ENCODE measurements at places on chromosomes 7 and 10.
A peak's percentile ranks its signal among the peaks of the same experiment; 100 is the strongest.

GRCh38 chr10:33900596-33900995, 566.1 kb upstream of the NRP1 start:
- DNase-seq = no peak

DNA sequence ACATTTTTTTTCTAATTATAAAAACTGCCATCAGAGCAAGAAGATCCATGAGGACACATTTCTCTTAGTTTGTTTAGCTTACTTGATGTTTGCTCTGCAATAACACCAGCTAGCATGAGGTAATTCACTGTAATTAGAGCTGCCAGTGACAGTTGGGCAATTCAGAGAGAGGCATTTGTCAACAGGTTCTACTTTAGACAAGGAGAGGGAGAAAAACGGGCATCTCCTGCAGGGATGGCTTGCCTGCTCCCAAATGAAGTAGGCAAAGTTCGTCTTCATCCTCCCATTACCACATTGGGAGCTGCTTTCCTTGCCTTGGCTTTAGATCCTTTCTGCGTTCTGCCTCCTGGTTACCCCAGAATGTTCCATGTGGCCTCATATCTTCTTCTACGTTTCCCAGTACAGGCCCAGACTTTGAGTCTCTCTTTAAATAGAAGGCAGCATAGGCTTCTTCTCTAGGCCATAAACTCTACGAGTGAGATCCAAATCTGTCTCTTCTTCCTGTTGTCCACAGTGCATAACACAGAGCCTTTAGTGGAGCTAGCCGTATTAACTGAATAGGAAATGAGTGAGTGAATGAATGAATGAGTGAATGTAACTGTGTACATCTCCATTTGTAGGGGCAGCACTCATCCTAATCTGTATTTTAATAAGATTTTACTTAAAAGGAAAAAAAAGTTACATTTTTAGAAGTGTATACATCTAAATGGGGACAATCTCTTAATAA, 21.2 kb downstream of the ASB15 start:
- no peak for DNase-seq

- no peak for DNase-seq
These were observed 76.7 kb upstream of the EN2 start for GRCh38 chr7:155380976-155381851.

- no peak for DNase-seq
These were observed 82.6 kb downstream of the KCNMA1 start for GRCh38 chr10:77554996-77555397.

DNA sequence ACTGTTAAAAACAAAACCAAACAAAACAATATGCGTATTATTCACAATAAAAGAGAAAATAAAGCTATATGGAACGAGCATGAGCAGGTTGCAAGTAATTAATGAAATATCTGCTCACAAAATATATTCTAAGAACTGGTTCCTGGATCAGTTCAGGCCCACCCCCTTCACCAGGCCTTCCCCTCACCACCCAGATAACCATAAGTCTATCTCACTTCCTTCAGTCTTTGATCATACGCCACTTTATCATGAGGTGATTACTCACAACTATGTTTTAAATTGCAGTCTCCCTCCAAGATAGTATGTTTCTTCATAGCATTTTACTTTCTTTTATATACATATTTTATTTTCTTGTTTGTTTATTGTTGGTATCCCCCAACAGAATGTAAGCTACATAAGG, 263.1 kb upstream of the HGF start:
- DNase-seq = no peak

DNA sequence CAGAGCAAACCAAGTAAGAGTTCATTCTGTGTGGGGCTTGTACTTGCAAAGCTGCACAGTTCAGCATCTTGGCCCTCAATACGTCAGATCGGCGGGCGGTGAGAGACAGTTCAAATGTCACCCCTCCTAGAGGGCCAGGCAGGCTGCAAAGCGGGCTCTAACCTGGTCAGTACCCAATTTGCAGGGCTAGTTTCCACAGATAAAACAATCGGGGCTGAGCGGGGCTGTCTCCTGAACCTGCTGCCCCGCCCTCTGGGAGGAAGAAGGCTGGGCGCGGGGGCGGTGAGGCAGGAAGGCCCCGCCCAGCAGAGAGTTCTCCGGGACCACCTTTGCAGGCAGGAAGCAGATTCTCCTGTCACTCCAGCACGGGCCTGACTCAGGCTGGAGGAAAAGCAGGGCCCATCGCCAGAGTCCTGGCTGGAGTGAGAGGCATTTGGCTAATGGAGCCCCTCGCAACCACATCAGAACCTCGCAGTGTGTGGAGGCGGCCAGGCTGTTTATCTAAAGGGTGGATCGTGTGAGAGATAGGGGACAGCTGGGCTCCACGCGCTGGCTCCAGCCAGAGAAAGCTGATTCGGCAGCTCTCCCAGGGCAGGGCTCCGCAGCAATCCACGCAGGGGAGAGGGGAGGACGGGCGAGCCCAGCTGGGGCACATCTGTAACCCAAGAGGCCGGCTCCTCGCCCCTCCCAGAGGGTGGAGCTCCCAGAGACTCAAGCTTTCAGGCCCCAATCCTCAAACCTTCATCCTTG, 83.1 kb downstream of the SH3PXD2A start:
- DNase-seq = peak; percentile 58

DNA sequence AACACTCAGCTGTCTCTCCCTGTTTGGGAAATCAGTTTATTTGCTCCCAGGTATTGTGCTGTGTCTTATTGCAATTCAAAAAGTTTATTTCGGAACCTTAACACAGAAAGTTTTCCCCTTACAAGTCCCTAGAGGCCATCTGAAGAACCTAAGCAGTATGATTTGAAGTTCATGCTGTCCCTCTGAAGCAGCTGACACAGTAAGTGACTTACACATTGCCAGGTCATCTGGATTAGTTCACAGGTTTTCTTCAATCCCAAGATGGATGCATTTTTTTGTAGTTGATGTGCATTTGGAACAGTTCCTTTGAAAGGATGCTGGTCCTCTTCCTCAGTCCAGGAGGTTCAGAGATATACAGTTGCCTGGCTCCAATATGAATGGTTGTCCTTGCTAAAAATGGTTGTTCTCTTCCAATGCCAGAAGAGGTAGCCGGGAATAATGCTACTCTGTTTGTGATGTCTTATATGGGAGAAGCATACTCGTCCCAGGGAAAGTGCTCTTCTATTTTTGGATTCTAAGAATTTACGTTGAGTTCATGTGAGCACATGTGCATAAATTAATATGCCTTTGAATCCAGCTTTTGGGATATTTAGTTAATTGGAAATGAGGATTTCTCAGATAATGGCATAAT, 183.5 kb upstream of the PHYHIPL start:
- DNase-seq = no peak

DNA sequence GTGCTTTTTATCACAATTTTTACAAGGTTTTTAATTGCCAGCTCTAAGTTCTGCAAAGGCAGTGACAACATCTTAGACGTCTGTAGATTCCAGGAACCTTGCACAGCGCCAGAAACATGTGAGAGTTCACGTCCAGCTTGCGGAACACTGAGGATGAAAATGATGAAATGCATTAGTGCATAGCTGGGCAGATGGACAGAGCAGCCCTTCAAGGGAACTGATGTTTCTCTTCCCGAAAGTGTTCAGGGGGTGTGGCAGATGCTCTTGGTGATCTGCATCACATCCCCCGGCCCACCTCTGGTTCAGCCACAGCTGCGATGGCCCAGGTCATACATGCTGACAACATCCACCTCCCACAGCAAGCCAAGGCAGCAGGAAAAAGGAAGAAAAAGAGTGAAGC, 40.9 kb downstream of the ITIH5 start:
- no peak for DNase-seq

- no peak for DNase-seq
These were observed 36.4 kb upstream of the MXI1 start for GRCh38 chr10:110171032-110171431.

DNA sequence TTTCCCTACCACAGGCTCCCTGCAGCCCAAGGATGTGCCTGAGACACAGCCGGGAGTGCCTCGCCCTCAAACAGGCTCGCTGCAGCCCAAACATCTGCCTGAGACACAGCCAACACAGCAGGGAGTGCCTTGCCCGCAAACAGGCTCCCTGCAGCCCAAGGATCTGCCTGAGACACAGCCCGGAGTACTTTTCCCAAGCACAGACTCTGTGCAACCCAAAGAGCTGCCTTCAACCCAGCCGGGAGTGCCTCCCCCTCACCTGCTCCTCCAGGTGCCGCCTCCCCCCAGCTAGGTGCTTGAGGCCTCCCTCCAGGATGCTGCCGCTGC, 42.9 kb downstream of the ANTXRL start:
- no peak for DNase-seq

DNA sequence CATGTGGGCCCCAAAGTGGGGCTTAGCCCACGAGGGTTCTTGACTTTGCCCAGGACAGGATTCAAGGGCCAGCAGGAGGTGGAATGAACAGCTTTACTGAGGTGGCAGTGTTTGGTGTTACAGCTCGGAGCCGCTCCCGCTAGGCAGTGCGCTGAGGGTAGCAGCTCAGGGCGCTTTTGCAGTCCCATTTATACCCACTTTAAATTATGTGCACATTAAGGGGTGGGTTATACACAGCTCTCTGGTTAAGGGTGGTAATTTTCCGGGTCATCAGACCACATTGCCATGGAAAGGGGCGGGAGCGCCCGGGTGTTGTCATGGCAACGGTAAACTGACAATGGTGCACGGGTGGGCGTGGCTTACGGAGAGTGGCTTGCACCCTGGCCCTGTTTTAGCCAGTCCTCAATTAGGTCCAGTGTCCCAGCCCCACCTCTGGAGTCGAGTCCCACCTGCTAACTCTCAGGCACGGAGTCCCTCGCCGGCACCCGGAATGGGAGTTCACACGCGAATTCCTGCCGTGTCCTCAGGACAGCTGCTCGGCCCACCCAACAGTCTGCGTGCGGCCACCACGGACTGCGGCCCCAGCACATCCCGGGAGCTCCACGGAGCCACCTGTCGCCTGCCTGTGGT, 58.2 kb upstream of the PDGFA start:
- no peak for DNase-seq

GRCh38 chr10:44253769-44254462, 131.0 kb downstream of the CXCL12 start:
- no peak for DNase-seq

DNA sequence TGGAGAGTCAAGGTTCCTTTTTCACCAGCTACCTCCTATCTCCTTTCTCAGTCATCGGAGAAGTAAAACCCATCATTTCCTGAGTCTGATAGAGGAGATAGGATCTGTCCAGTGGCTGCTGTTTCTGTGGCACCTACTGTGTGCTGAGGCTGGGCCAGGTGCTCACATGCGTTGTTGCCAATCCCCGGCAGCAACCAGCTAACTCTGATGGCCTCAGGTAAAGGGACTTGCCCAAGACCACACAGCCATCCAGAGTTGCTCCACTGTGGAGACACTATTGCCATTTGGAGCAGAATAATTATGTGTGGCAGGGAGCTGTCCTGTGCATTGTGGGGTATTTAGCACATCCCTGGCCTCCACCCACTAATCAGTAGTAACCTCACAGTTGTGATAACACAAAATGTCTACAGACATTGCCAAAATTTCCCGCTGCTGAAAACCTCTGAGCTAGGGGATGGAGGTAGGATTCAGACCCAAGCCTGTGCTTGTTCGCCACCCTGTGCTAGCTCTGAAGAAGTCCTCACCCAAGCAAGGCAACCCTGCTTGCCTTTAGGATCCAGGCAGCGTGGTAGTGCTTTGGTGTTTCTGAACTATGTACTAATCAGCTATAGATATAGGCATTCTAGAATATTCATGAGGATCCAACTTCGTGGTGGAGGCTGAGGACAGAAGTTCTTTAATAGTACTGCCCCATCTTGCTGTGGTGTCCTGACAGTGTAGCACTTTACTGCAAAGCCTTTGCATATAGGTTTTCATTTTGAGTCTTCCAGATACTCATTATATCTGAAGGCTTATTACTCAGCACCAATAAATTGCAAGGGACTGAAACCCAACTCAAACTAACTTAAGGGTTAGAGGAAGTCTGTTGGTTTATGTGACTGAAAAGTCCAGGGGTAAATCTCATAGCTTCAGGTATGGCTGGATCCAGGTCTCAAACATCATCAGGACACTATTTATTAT, 164.6 kb downstream of the GRK5 start:
- DNase-seq = peak; percentile 68

- DNase-seq = peak; percentile 49
These were observed 110.2 kb downstream of the ELAPOR2 start for GRCh38 chr7:86949052-86949778.

DNA sequence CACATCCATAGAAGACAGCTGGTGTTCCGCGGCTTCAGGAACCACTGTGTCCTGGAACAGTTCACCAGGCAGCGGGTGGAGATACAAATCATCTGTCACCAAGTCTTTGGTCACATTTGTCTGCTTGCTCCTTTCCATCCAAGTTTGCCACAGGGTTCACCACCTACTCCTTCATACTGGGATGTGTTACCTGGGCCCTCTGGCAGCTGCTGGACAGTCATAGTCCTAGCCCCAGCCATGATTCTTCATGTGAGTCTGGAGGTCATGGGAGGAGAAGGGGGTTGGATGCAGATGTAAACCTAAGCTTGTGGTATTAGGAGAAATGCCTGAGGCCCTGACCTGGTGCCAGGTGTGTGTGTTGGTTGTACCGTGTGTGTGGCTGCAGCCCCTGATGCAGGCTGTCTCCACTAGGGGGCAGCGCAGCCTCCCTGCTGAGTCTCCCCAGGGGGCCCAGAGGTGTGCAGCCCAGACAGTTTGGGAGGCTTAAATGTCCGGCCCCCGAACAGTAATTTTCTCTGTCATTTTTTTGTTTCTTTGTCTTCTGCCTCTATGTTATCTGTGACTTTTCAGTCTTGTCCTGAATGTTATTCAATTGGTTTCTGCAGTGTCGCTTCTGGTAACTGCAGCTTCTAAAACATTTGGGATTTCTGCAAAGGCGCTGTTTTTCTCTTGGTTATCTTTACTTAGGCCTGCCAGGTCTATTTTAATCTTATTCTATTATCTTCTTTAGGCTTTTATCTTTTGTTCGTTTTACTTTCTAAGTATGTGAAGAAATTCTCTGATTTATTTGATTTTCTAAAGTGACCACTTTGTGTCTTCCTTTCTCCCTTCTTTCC, 14.8 kb downstream of the NPS start:
- peak; percentile 34 for DNase-seq

DNA sequence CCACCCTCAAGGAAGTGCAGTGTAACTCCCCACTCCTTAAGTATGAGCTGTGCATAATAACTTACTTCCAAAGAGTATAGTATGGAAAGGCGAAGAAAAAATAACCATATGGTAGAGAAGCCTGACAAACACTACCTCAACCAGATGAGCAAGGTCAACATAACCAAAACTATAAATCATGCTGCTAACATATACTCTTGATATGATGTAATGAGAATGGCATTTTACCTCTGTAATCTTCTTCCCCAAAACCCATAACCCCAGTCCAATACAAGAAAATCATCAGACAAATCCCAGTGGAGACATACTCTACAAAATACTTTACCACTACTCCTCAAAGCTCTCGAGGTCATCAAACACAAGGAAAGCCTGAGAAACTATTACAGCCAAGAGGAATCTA, 15.8 kb downstream of the OSBPL3 start:
- DNase-seq = no peak

DNA sequence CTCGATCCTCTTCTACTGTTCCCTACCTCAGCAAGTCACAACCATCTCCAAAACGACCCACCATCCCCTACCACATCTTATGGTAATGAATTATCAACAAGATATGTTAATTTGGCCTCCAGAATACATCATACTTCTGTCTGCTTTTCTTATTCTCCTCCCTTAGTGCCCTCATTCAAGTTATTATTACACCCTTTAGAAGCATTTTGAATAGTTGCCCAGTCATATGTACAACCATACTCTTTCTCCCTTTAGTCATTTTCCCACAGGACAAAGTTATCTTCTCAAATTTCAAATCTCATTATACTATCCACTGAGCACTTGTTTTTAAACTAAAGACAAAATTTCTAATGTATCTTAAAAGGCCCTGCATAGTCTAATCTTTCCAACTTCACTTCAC, 71.0 kb downstream of the GNAT3 start:
- DNase-seq = no peak

- no peak for DNase-seq
These were observed 70.8 kb upstream of the ZNRF2 start for GRCh38 chr7:30213637-30214036.

All from GM20000 (cell line).